ENCODE measurements at places on chromosomes 5 and 9. TPM values are rescaled to one million over a fixed set of nuclear protein-coding genes. Genes with fewer than 3 reads are reported as not detected.

DNA sequence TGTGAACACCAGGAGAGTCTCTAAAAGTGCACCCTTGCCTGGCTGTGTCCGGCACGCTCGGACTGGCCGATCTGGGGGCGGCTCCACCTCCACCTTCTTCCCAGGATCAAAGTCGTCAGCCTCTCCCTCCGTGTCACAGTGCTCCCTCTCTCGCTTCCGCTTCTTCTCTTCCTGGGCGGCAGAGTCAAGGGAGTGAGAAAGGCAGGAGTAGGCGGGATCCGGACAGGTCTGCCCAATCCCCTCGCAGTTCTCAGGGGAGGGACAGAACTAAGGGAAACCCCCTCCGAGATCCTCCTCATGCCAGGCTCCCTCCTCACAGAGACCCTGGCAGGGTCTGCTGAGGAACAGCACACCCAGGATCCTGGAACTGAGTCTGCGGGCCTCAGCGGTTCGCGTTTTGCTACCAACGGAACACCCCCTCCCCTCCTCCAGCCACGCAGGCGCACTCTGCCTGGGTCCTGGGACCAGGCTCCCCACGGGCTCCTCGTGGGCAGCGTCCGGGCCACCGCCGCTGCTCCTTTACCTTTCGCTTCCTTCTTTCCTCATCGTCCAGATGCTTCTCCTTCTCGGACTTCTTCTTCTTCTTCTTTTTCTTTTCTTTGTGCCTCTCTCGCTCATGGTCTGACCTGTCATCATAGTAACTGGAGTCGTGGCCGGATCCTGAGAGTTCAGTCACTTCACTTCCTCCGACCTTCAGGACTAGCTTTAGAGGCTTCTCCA is 1.3 kb downstream of the BRD9 start:
- no peak for DNase-seq

DNA sequence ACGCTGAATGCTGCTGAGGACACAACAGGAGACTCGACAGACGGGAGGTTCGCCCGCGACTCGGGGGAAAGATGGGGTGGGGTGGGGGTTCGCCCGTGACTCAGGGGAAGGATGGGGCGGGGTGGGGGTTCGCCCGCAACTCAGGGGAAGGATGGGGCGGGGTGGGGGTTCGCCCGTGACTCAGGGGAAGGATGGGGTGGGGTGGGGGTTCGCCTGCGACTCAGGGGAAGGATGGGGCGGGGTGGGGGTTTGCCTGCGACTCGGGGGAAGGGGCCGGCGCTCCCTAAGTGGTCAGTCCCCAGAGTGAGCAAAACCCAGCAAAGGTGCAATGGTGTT is 2.2 kb downstream of the LCN6 start:
- DNase-seq, result no peak

DNA sequence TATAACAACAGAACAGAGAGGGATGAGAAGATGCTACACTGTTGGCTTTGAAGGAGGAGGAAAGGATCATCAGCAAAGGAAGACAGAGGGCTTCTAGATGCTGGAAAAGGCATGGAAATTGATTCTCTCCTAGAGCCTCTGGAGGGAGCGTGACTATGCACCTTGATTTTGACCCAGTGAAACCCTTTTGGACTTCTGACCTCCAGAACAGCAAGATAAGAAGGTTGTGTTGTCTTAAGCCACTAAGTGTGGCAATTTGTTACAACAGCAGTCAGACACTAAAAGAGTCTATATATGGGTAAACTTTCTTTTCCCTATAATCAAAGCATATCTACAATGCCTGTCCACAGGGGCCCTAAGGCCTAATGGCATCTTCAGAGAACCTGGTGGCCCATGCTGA is 56.1 kb upstream of the MVB12B start:
- no peak for DNase-seq

GRCh38 chr9:93124793-93125192 is 9.3 kb downstream of the NINJ1 start:
- DNase-seq, result no peak

- DNase-seq, result no peak
Observed at GRCh38 chr5:35608881-35609779, 8.5 kb upstream of the SPEF2 start.

Gene C9orf50
- total RNA-seq, result not detected

Gene RASGEF1C
- total RNA-seq, result not detected

DNA sequence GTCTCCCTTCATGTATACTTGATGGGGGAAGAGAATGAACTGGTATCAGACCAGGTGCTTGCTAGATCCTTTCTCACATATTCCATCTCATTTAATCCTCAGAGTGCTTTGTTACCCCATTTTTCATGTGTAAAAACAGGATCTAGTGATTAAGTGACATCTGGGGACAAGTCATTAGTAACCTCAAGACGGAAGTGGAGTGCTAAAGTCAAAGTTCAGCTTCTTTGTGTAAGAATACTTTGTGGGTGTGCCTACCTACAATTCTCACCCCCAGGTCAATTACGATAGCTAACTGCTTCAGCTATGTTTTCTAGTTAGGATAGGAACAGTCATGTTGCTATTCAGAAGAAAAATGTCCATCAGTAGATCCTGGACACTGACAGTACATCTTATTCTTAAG is 3.1 kb upstream of the FAM120AOS start:
- DNase-seq, result no peak

Gene TLE4
- total RNA-seq, result 16.8 TPM

- DNase-seq, result no peak
Observed at GRCh38 chr9:38018958-38019602, 49.9 kb downstream of the SHB start.
